Activated T-cell treated with anti-CD3 and anti-CD28 coated beads, Interleukin-2, amount 50 U/mL, for 24 hours (primary cell): ENCODE measurements at places on chromosomes 12 and 14.

- H3K36me3 ChIP-seq: no peaks in the 10 kb centered on the region
- no peak overlapping the region for H3K27ac ChIP-seq
- H3K4me1 ChIP-seq: no peaks in the 10 kb centered on the region
- no peak overlapping the region for H3K4me3 ChIP-seq
- no peak for DNase-seq
Observed at GRCh38 chr12:77682488-77682887, 148.2 kb upstream of the NAV3 start.

- peaks cover 33% of the 10 kb centered on the region for H3K4me1 ChIP-seq
- peak overlapping the region; percentile 29 for H3K4me3 ChIP-seq
- peak overlapping the region; percentile 61 for H3K27ac ChIP-seq
- H3K27me3 ChIP-seq: no peaks in the 10 kb centered on the region
- no peak for DNase-seq
Observed at GRCh38 chr14:77580964-77581505, 35.4 kb downstream of the SPTLC2 start.

- H3K27me3 ChIP-seq: no peaks in the 10 kb centered on the region
- H3K27ac ChIP-seq: no peak overlapping the region
- DNase-seq: no peak
- H3K4me1 ChIP-seq: peaks cover 2% of the 10 kb centered on the region
Observed at GRCh38 chr12:9130244-9130643, 14.5 kb upstream of the A2M start.

- H3K4me3 ChIP-seq: no peak overlapping the region
- peaks cover 69% of the 10 kb centered on the region for H3K27me3 ChIP-seq
- no peaks in the 10 kb centered on the region for H3K36me3 ChIP-seq
- no peak overlapping the region for H3K27ac ChIP-seq
- peaks cover 11% of the 10 kb centered on the region for H3K4me1 ChIP-seq
Observed at GRCh38 chr12:88579161-88579517, 1.1 kb downstream of the KITLG start.

DNA sequence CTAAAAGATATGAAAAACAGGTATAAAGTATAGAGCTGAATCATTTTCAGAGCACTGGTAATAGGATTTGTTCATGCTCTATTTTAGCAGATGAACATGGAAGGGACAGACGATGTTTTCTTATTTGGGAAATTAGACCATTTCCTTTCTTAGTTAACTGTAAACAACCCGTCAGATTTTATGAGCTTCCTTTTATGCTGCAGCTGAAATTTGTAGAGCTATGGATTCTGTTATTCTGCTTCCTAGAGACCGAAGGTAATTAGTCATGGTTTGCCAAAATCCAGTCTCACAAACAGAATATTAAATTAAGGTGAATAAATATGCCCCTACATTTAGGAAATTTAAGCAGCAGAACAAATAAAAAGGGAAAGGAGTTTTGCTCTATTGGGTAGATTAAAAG, 180.2 kb upstream of the SYT1 start:
- H3K4me1 ChIP-seq: no peaks in the 10 kb centered on the region
- no peak overlapping the region for H3K4me3 ChIP-seq
- no peak overlapping the region for H3K27ac ChIP-seq
- no peaks in the 10 kb centered on the region for H3K27me3 ChIP-seq

- no peaks in the 10 kb centered on the region for H3K4me1 ChIP-seq
- H3K36me3 ChIP-seq: no peaks in the 10 kb centered on the region
- no peak overlapping the region for H3K4me3 ChIP-seq
- DNase-seq: no peak
- no peak overlapping the region for H3K27ac ChIP-seq
Observed at GRCh38 chr12:74431801-74432200, 105.8 kb upstream of the ATXN7L3B start.

GRCh38 chr14:72830786-72831594, 62.9 kb downstream of the DPF3 start:
- H3K27ac ChIP-seq: no peak overlapping the region
- DNase-seq: no peak
- H3K36me3 ChIP-seq: no peaks in the 10 kb centered on the region
- H3K4me3 ChIP-seq: no peak overlapping the region
- no peaks in the 10 kb centered on the region for H3K4me1 ChIP-seq

DNA sequence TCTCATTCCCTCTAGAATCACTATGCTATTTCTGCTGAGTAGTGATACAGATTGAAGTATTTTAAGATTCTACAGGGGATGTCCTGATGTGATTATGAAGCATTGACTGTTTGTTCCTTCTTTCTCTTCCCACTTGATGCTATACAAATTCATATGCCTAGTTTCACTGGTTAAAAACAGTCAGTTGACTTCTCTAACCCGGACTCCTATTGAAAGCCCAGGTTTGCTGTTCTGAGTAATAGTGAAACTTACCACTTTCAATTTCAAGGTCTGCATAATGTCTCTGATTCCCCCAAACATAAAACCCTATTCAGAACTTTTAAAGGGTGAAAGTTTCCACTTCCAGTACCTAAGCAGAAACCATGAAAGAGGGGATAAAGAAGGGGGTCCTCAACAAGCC, 117.7 kb upstream of the RPL10L start:
- H3K4me3 ChIP-seq: no peak overlapping the region
- no peaks in the 10 kb centered on the region for H3K27me3 ChIP-seq
- no peak for DNase-seq
- no peak overlapping the region for H3K27ac ChIP-seq
- no peaks in the 10 kb centered on the region for H3K4me1 ChIP-seq
- H3K36me3 ChIP-seq: no peaks in the 10 kb centered on the region

GRCh38 chr12:77882709-77883108, 52.0 kb downstream of the NAV3 start:
- no peaks in the 10 kb centered on the region for H3K27me3 ChIP-seq
- H3K4me1 ChIP-seq: no peaks in the 10 kb centered on the region
- no peak overlapping the region for H3K4me3 ChIP-seq
- no peak overlapping the region for H3K27ac ChIP-seq
- DNase-seq: no peak
- no peaks in the 10 kb centered on the region for H3K36me3 ChIP-seq
